ENCODE measurements at places on chromosomes 13 and 19.
A peak's percentile ranks its signal among the peaks of the same experiment; 100 is the strongest.

DNA sequence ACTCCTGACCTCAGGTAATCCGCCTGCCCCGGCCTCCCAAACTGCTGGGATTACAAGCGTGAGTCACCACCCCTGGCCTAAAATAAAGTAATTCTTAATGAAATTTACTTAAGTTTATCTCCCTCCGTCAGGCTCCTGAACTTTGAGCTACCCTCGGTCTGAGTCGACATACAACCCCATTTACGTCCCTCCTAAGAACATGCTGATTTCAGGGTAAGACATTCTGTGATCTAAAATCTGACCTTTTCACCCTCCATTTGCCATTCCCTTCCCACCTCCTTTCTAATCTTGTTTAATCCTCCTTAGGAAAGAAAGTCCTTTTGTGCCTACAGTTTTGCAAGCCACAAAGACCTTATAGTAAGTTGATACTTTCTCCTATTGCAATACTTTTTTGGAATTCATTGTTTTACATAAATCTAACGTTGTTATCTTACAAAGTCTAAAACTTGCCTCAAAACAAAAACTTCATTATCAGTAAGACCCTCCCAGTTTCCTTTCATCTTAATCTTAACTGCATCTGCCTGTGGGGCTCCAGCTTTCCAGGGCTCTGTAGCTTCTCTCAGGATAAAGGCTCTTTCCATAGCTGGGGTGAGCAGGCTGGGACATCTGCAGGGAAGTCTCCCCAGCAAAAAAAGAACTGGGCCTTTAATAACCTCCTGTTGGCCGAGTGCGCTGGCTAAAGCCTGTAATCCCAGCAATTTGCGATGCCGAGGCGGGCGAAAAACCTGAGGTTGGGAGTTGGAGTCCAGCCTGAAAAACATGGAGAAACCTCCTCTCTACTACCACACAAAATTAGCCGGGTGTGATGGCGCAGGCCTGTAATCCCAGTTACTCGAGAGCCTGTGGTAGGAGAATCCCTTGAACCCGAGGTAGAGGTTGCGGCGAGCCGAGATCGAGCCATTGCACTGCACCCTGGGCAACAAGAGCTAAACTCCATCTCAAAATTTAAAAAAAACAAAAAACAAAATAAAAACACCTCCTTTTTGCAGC, 143.1 kb downstream of the ZNF737 start:
- no peak for DNase-seq

GRCh38 chr13:113461022-113461751, 7.9 kb upstream of the ADPRHL1 start:
- DNase-seq: no peak

GRCh38 chr19:30799865-30800755, 427.9 kb downstream of the ZNF536 start:
- peak; percentile 27 for DNase-seq

- no peak for DNase-seq
Measured at GRCh38 chr19:48244281-48244680, 11.4 kb downstream of the CARD8 start.

GRCh38 chr13:59016250-59016649, 1147.5 kb downstream of the DIAPH3 start:
- no peak for DNase-seq

- DNase-seq: no peak
Measured at GRCh38 chr13:41864658-41865057, 96.3 kb downstream of the VWA8 start.

GRCh38 chr19:18205200-18205892, 1.5 kb upstream of the RAB3A start:
- peak; percentile 78 for DNase-seq

GRCh38 chr13:103299079-103299478, 232.9 kb upstream of the SLC10A2 start:
- no peak for DNase-seq

DNA sequence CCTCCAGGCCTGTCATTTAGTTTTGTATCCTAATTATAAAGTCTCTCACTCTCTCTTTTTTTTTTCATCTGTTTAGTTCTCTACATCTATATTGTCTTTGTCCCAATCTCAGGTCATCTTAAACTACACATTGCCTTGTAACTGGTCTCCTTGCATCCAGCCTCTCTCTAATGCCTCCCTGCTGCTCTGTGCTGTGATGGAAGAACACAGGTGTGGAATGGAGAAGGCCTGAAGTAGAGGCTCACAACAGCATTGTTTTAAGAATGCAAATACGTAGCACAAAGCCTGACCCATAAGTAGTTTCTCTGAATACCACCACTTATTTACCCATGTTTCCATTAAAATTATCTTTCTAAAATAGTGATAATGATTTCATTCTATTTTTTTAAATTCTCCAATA, 108.8 kb upstream of the FRY start:
- no peak for DNase-seq

GRCh38 chr19:18496980-18497256, 25.0 kb downstream of the ELL start:
- no peak for DNase-seq

GRCh38 chr13:112859128-112859816, 109.7 kb upstream of the MCF2L start:
- no peak for DNase-seq
